Endothelial cell (in vitro differentiated cells): ENCODE measurements at places on chromosomes 5 and 9.

DNA sequence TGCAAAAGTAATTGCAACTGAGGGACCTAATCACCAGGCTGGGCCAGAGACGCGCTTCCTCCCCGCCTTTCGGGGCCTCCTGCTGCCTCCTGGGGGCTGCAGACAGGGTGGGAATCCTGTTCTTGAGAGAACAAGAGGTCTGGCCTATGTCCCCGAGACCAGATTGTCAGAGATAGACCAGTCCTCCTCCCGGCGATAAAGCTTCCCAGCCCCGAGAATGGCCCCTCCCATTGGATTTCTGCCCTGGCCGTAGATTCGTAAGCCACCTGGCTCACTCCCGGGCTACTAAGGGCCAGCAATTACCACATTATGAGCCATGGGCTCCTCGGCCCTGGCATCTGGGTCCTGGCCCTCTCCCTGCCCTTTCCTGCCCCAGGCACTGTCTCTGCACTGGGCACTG, 70.4 kb downstream of the HRH2 start:
- no peak for DNase-seq

DNA sequence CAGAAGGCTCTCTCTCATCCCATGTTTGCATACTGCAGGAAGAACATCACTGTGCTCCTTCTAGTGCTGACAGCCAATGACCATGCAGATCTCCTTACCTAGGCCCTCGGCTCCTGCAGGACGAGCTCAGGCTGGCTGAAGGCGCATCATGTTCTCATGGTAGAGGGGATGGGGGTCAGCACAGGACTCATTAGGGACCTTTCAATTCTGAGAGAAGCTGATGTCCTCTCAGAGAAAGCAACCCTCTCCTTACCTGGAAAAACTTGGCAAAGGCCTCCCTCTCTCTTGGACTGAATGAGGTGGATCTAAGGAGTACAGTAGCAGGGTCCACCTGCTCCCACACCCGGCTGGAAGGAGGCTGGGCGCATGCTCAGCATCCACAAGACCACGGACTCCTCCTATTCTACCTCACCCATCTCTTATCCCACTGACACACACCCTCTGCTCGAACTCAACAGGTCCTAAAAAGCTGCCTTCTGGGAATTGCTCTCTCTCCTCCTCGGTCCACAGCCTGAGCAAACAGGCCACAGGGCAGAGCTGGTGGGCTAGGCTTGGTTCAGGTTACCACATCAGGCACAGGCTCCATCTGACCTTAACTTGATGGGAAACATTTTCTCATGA, 2.9 kb downstream of the IPPK start:
- no peak for DNase-seq

DNA sequence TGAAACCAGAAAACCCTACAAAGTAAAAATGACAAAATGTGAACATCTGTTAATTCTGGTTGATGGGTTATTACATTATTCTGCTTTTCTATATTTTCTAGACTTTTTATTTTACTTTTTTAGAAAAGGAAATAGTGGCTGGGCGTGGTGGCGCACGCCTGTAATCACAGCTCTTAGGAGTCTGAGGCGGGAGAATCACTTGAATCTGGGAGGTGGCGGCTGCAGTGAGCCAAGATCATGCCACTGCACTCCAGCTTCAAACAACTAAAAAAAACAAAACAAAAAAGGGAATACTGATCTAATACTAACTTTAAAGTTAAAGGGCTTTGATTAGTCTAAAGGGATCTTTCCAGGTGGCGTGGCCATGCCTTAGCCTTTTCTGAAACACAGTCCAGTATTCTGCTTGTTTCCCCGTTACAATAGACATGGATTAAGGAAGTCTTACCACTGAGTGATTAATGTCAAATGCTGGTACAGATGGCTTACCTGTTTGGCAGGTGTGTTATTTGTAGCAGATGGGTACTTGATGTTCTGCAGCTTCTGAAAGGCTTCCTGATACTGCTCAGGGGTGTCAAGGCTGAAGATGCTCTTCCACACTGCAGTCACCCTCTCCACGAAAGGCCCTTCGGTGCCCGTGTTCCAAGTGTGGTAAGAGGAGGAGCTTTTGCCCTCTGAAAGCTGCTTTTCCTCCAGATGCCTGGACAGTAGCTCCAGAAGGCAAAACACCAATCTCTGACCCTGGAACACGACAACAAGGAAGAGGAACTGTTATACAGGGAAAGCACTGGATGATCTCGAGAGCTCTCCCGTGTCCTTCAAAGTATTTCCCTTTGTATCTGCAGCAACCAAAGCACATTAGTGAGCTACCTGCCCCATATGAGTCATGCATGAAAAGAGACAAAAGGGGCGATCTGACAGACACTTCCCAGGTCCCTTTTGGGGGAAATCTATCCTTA, 37.5 kb downstream of the CNOT8 start:
- no peak for DNase-seq

GRCh38 chr5:92923885-92924284, 657.1 kb downstream of the NR2F1-AS1 start:
- DNase-seq: no peak

GRCh38 chr5:93794954-93795353, 53.6 kb upstream of the POU5F2 start:
- no peak for DNase-seq
